ENCODE measurements at places on chromosomes 6 and 20. TPM values are rescaled to one million over a fixed set of nuclear protein-coding genes. Genes with fewer than 3 reads are reported as not detected.
A peak's percentile ranks its signal among the peaks of the same experiment; 100 is the strongest.

DNA sequence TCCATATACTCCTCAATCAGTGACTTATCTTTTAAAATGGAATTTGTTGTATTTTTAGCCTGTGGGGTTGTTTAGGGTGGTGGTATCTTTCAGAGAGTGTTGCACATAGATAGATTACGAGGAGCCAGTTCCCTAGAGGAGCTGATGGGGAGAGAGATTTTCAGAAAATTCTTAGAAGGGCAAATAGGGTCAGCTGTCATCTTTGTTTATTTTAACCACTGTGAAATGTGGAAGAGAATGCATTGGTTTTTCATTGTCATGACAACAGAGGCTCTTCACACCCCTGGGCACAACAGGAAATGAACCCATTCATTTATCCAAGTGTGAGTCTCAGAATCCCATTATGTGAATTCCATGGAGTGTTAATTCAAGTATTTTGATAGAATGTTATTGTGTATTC lies 188.4 kb downstream of the JARID2 start:
- no peak for DNase-seq

GRCh38 chr6:7887278-7887991 lies 23.2 kb downstream of the TXNDC5 start:
- DNase-seq = no peak

DNA sequence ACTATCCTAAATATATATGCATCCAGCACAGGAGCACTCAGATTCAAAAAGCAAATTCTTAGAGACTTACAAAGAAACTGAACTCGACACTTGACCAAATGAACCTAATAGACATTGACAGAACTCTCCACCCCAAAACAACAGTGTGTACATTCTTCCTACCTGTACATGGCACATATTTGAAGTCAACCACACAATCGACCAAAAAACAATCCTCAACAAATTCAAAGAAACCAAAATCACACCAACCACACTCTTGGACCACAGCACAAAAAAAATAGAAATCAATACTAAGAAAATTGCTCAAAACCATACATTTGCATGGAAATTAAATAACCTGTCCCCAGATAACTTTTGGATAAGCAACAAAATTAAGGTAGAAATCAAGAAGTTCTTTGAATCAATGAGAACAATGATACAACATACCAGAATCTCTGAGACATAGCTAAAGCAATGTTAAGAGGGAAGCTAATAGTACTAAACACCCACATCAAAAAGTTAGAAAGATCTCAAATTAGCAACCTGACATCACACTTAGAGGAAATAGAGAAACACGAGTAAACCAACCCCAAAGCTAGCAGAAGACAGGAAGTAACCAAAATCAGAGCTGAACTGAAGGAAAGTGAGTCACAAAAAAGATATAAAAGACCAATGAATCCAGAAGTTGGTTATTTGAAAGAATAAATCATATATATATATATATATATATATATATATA lies 12.5 kb upstream of the TREM1 start:
- no peak for DNase-seq

DNA sequence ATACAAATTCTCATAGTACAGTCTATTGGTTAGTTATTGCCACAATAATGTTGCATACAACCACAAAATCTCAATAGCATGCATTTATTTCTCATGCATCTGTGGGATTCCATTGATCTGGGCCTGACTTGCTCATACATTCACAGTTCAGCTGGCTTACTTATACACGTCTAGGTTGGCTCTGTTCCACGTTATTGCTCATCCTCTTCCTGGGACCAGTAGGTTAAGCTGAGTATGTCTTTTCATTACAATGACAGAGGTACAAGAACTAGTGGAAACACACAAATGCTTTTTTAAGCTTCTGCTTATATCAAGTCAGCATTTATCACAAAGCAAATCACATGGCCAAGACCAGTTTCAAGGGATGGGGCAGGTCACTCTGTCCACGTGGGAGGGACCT lies 485.3 kb upstream of the BTBD3 start:
- DNase-seq = no peak

DNA sequence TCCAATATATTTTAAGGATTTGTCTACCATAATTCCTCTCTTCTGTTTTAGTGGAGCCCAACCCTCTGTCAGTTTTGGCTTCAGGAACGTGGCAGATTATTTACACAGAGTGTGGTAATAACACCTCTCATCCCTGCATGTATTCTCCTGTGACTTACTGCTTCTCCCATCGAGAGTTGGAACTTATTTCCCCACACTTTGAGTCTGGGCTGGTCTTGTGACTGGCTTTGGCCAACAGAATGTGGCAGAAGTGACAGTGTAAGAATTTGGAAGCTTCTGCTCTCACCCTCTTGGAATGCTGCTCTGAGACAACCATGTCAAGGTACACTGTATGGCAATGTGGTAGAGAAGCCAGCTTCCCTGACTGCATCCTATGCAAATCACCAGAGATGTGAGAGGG lies 407.7 kb downstream of the EPM2A start:
- DNase-seq = no peak

DNA sequence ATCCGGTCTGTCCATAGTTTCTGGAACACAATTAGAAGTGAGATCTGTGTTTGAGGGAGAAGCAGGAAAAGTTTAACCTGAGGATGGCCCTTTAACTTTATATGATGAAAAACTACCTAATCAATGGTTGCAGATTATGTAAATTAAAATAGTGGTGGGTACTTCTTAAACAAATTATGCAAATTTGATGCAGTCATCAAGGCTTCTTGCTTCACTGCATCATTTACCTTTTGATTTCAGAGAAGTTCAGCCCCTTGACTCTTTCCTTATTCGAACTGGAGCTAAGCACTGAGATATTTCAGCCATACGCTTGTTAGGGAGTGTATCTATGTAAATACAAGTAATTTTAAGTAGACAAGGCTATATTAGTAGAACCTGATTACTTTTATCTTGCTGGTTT lies 73.8 kb downstream of the JARID2 start:
- DNase-seq = no peak

DNA sequence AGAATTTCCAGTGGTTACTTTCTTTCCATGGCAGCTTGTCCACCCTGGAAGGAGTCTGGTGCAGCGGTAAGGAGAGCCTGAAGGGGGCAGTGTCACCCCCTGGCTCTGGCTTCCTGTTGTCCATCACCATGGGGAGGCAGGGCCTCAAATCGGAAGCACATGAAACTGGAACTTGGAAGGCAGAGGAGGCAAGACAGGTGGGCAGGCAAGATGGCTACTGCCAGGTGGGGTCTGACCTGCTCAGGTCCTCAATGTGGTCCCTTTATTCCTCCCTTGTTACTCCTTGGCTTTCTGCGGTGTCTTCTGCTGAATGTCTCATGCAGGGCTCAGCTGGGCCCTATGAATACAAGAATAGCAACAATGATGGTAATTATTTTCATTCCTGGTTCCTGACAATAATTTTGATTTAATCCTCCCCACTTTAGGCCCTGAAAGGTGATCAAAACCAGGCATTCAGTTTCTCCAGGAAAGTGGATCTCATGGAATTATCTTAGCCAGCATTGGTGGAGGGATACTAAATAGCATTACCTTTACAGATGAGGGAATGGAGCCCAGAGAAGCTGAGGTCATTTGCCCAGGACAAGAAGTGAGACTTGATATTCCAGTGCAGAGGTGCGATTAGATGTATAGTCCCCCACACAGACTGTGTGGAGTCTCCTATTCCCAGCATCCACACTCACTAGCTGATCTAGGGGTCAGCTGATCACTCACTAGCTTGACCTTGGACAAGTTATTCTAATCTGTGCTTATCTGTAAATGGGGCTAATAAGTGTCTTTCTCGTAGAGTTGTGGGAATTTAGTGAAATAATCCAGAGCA lies 17.6 kb upstream of the SNAI1 start:
- no peak for DNase-seq

GRCh38 chr6:31697555-31697954 lies 5.6 kb downstream of the ABHD16A start:
- DNase-seq = no peak

DNA sequence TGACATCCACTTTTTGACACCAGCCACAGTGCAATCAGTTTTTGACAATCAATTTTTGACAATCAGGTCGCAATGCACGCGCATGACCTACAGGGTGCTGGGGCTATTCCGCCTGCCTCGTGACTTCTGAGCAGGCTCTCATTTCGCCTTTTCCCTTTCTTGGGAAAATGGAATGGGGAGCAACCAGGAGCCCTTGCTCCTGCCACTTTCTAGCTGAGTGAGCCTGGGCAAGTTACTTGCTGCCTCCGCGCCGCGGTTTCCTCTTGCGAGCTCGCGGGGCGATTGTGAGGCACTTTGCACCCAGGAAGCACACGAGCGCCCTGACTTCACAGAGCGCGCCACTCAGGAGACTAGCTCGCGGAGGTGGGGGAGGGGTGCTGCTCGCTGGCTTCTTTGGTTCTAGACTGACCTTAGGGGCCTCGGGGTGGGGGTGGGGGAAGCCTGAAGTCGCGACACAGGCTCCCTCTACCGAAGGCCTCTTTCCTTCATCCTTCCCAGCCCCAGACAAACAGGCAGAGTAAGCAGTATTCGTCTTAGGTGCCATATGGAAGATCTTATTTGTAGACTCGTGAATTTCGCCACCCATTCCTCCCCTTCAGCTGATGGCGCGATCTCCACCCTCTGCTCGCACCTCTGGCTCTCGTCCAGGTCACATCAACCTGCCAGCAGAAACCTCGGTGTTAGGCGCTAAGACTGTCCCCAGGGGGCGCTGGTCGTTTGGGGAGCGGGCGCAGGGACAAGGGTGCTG lies 4.6 kb downstream of the TP53TG5 start:
- peak; percentile 93 for DNase-seq

DNA sequence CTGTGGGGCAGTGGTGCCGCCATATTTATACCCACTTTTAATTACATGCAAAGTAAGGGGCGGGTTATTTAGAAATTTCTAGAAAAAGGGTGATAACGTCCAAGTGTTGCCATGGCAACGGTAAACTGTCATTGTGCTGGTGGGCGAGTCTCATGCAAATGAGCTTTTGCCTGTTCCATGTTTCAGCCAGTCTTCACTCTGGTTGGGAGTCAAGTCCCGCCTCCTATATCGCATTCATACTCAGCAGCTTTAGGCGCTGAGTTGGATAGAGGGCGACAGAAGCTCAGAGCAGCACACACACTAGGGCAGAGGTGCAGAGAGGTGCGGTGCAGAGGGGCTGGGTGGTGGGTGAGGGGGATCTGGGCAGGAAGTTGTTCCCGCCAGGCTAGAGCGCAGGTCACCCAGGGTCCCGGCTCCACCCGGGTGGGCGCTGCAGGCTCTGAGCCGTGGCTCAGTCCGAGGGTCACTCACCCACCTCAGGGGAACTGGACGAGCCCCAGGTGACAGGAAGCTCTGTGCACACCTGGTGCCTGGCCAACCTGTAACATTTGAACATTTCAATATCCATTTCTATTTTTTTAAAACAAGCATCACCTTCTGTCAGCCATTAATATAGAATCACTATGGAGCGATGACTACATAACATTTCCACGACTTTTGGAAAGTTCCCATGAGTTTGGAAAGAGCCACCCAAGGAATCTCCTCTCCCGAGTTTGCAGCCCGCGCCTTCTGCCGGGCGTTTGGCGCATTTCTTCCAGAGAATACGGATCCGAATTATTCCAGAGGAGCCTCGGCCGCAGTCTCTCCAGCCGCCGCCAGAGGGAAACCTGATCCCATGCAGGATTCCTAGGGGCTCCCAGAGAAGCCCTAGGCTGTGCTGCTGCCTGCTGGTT lies 89.1 kb upstream of the PHACTR3 start:
- DNase-seq = no peak

GRCh38 chr6:158751921-158752320 lies 67.2 kb downstream of the EZR start:
- no peak for DNase-seq

- no peak for DNase-seq
These were observed 77.6 kb downstream of the PHACTR2 start for GRCh38 chr6:143755301-143755744.

- no peak for DNase-seq
These were observed 12.1 kb upstream of the CTCFL start for GRCh38 chr20:57536771-57537724.

DNA sequence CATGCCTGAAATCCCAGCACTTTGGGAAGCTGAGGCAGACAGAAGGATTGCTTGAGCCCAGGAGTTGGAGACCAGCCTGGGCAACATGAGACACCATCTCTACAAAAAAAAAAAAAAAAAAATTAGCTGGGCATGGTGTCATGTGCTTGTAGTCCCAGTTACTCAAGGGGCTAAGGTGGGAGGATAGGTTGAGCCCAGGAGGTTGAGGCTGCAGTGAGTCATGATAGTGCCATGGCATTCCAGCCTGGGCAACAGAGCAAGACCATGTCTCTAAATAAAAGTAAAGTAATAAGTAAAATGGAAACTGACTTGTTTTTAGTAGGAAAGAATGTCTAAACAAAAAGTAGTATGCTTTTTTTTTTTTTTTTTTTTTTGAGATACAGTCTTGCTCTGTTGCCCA lies 240.7 kb downstream of the ARID1B start:
- no peak for DNase-seq

Gene AMD1
- 167 TPM for total RNA-seq

Gene GHRH
- not detected for total RNA-seq

Gene CD24
- total RNA-seq = 0.90 TPM

Gene AVP
- not detected for total RNA-seq

Gene DLL1
- 19.9 TPM for total RNA-seq

All from CD8-positive, alpha-beta T cell (primary cell).